Forelimb muscle (tissue), 1 donor: ENCODE measurements at places on chromosomes 12 and 14.

- peak; percentile 49 for DNase-seq
Measured at GRCh38 chr12:6039894-6040601, 84.4 kb downstream of the VWF start.

- no peak for DNase-seq
Measured at GRCh38 chr14:50343434-50343833, 31.3 kb downstream of the DMAC2L start.

GRCh38 chr12:25051656-25052195, 102.8 kb upstream of the BCAT1 start:
- no peak for DNase-seq

GRCh38 chr12:131112700-131113290, 159.1 kb downstream of the ADGRD1 start:
- no peak for DNase-seq
